IPS DF 6.9 (cell line): ENCODE measurements at places on chromosomes 3 and 15.

- DNase-seq, result no peak
Measured at GRCh38 chr15:60591496-60592370, 112.8 kb upstream of the ICE2 start.

- no peak for DNase-seq
Measured at GRCh38 chr15:27598251-27599009, 500.7 kb downstream of the OCA2 start.

- no peak for DNase-seq
Measured at GRCh38 chr15:87573534-87573933, 683.0 kb downstream of the NTRK3 start.

- DNase-seq, result no peak
Measured at GRCh38 chr3:124384527-124384926, 345.7 kb upstream of the UMPS start.

GRCh38 chr3:47012342-47013230 is 33.1 kb downstream of the NBEAL2 start:
- no peak for DNase-seq

- no peak for DNase-seq
Measured at GRCh38 chr3:154244644-154245043, 79.6 kb downstream of the DHX36 start.
